ENCODE measurements at places on chromosomes 2 and 18.
A peak's percentile ranks its signal among the peaks of the same experiment; 100 is the strongest.

DNA sequence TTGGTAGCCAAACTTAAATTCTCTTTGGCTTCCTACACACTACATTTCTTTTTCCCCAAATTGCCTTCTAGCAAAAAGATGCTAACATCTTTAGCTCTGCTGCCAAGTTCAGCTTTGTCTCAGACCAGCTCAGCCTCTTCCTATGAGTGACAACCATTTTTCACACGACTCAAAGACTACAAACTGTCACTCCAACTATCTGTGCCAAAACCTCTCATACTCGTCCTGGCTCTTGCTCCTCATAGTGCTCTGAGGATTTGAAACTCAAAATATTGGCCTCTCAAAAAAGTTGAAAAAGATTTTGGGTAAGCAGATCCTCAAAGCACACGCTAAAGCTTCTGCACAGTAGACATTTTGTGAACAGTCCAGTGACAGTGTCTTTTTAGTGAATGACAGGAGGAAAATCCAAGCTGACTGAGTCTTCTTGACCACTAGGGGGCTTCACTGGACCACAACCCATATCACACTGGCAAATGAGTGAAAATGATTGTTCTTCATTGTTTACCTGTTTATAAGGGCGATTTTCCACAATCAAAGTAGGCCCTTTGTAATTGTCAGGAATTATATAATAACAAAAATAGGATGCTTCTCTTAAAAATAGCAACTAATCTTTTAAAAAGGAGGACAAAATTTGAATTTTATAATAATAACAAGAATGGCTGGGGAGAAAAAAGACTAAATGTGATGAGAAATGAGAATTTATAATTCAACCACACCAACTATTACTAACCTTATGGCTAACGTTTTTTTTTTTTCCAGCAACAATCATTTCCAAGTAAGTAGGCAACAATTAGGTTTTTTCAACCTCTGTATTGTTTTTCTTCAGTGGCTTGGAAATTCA, 85.5 kb upstream of the PGAP1 start:
- DNase-seq = peak; percentile 42

DNA sequence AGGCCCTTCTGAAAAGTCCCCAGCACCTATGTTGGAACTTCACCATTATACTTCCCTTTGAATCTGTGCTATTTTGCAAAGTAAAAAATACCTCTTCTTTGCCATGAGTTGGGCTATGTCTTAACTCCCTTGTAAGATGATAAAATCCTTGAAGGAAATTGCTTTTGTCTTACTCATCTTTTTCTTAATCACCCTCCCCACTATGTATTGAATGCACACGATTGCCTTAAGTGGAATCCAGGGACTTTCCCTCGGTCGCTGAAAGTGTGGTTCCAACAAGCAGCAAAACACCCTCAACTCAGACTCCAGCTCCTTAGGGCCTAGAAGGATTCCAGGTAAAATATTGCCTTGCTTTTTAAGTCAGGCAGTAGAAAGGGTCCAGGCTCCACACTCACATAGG, 173.2 kb upstream of the ARL4C start:
- DNase-seq = no peak

GRCh38 chr2:171247741-171248662, 87.3 kb upstream of the TLK1 start:
- DNase-seq = peak; percentile 64

GRCh38 chr2:74537140-74537539, 7.4 kb downstream of the HTRA2 start:
- no peak for DNase-seq

GRCh38 chr2:149307014-149307413, 23.4 kb upstream of the LYPD6 start:
- no peak for DNase-seq

DNA sequence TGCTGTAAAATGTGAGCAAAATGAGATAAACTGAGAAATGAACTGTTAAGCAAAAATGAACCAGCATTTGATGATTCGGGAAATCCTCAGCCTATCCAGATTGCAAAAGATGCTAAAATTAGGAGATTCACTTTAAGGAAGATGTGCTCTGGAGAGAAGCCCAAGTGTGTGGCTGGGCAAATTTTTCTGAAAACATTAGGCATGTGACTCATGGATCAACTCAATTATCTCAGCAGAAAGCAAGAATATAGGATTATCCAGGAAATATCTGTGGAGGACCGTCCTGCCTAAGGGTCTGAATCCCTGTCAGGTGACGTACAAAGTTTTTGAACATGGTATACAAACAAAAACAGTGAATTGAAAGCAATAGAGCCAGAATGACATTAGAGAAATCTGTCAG, 1268.3 kb upstream of the TMEFF2 start:
- no peak for DNase-seq

DNA sequence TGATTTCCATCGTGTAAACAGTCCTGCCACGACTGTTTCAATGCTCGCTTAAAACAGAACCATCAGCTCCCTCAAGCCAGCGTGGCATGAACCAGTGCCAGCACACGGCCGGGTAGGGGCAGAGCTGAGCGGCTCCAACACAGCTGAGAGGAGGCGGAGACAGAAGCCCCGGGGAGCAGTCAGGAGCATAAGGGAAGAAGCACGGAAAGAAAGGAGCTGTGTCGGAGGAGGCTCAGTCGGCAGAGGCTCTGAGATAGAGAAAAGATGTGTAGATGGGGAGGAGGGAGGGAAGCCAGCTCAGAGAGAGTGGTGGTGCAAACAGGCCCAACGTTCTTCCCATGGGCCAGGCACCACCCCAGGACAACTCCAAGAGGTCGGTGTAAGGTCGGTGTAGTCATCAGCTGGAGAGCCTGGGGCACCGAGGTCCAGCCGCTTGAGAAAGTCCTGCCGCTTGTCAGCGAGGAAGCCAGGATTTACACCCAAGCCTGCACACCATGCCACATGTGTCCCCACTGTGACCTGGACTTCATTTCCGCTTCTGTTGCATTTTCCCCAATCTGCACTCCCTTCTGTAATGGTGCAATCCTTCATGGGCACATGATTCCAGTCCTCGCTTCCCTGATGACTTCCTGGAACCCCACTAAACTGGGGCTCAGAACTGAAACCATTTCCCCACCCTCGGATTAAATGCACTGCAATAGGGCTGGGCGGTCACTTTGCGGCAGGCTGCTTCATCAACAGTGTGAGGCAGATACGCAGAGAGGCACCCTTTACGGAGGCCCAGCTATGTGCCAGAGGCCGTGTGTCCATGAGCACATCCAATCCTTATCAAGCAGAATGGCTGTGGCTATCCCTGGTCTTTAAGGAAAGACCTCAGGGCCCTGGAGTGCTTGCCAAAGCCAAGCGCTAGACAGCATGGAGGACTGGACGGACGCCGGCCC, 43.5 kb downstream of the CYP27C1 start:
- no peak for DNase-seq

GRCh38 chr18:1595195-1595594, 690.5 kb downstream of the ADCYAP1 start:
- no peak for DNase-seq

- DNase-seq = no peak
Measured at GRCh38 chr2:85731606-85732005, 22.2 kb upstream of the ATOH8 start.
